ENCODE measurements at places on chromosomes 6 and 20.
A peak's percentile ranks its signal among the peaks of the same experiment; 100 is the strongest.

DNA sequence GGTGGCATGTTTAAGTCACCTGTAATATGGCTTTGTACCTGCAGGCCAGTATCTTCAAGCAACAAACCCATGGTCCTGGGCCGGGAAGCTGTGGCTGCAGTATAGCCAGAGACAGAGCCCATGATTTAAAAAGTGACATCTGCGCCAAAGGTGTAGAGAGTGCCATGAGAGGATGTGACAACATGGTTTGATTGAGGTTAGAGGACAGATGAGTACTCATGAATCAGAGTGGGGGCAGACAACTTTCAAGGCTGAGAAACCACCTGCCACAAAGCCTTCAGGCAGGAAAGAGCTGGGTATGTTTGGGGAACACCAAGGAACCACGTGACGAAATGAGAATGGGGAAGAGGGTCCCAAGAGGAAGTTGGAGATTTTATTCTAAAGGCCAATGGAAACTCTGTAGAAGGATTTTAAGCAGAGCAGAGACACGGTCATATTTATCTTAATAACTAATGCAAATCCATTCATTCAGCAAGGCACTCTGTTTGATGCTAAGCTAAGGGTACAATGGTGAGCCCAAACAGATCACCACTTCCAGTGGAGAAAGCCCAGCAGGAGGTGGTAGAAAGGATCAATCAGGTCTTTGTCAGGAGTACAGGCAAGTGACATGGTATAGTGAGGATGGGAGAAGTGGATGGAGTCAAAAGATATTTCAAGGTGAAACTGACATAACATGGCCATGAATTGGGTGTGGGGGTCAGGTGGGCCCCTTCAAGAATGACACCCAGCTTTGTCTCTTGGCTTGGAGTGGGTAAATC lies 3.4 kb upstream of the MICAL1 start:
- peak; percentile 49 for DNase-seq

DNA sequence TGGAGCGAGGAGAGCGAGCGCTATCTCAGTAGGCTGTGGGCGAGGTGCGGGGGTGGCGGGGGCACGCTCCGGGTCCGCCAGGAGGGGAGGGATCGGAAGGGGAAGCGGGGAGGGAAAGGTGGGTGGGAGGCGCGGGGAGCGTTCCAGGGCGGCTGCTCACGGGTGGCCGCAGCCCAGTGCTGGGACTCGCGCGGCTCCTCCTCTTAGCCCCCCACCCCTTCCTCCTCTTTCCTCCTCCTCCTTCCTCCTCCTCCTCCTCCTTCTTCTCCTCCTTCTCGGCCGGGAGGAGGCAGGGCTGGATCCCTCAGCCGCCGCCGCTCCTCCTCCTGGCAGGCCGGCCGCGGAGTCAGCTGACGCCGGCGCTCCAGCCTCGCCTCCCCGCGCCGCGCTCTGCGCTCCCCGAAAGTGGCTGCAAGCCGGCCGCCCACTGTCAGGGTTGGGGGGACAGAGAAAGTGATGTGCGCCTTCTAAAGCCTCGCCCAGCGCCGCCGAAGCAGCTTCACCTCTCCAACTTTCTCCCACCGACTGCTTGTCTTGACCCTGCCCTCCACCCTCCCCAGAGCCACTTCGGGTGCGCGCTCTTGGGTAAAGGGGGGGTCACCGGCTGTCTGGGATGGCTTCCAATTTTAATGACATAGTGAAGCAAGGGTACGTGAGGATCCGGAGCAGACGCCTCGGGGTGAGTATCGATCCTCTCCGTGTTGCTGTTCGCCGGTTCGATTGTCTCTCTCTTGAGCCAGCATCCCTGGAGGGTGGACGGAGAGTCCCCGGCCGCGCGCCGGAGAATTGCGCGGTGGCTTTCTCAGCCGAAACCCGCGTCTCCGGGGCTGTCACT lies at the start of gene DOK5:
TSS of gene DOK5 (plus strand) at position 260 of the 835 bp plus-strand sequence. CDS start at position 614, 354 bp downstream.
- DNase-seq: no peak

- no peak for DNase-seq
Observed at GRCh38 chr6:5389086-5389745, 127.9 kb downstream of the FARS2 start.

DNA sequence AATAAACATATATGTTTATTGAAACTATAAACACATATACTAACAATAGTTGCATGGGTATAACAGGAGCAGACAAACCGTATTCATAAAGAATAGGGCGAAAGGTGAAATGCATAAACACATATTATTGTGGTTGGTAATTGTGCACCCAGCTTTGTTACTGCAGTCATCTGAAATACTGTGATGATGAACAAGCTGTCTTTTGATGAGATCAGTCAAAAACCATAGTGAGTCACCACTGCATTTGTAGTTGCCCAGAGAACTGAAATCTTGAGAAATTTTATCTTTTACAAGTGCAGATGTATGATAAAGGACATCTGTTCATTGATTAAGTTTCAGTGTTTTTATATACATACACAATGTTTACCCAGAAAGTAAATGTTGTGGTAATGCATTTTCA lies 133.7 kb downstream of the MYO6 start:
- no peak for DNase-seq

GRCh38 chr6:142463988-142464387 lies 162.2 kb downstream of the ADGRG6 start:
- DNase-seq: no peak

GRCh38 chr20:25508083-25508770 lies 77.1 kb downstream of the NINL start:
- no peak for DNase-seq

DNA sequence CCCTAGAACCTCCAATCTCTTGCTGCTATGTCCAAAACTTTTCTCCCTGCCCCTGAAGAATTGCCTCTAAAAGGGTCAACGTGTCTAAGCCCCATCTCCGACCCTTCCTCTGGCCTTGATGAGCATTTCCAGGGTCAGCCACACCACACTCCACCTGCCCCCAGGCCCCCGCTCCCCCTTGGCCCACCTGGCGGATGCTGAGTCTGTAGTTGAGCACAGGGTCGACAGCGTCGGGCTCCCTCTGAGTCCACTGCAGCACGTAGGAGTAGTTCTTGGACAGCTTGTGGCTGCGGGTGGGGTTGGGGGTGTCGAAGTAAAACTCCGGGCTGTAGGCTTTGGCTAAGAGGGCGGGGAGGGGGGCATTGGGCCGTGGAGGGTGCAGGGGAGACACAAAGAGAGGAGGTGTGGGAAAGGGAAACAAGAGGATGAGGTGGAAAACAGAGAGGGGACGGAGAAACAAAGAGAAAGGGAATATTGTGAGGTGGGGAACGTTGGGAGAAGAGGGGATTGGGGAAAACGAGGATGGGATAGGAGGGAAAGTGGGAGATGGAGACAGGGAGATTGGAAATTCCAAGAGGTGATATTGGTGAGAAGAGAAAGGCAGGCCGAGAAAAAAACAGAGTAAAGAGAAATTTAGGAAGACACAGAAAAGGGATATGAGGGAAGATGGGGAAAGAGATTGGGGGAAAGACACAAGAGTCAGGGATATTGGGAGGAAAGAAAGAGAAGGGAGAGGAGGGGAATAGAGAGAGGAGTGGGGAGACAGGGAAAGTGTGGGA lies 50.5 kb downstream of the MDGA1 start:
- DNase-seq: no peak

- DNase-seq: no peak
Observed at GRCh38 chr20:38871560-38871953, 54.7 kb upstream of the FAM83D start.

- DNase-seq: no peak
Observed at GRCh38 chr6:36752886-36753506, 55.4 kb downstream of the RAB44 start.

DNA sequence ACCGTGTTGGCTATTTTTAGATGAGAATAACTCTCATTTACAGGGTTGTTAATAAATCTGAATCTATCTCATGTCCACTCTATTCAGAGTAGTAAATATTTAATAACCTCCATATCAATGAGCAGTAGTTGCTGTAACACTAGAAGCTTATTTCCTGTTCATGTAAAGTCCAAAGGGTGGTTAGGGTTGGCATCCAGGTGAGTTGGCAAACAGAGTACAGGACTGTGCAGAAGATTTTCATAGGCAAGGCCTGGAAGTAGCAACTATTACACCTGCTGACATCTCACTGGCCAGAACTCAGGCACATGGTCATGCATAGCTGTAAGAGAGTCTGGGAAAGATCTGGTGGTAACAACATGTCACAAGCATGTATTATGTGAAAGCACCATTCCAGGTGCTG lies 147.5 kb downstream of the PHF3 start:
- no peak for DNase-seq
